Natural killer cell treated with Interleukin-12 subunit alpha and Interleukin-12 subunit beta and Interleukin-15 and Interleukin-18, amount 100 ng/mL, for 72 hours (primary cell): ENCODE measurements at places on chromosomes 4 and X.

DNA sequence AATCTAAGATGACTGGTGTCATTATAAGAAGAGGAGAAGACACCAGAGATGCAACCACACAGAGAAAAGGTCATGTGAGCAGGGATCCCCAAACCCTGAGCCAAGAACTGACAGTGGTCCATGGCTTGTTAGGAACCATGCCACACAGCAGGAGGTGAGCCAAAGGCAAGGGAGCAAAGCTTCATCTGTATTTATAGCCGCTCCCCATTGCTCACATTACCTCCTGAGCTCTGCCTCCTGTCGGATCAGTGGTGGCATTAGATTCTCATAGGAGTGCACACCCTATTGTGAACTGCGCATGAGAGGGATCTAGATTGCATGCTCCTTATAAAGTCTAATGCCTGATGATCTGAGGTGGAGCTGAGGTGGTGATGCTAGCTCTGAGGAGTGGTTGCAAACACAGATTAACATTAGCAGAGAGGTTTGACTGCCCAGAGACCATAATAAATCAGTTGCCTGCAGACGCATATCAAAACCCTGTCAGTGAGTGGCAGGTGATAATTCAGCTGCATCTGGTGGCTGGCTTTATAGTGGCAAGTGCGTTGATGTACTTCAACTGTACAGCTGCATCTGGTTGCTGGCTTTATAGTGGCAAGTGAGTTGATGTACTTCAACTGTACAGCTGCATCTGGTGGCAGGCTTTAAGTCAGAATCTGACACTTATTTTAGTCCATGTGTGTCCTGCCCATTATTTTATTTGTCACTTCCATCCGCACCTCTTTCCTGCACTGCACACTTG is 19.8 kb upstream of the CXCL2 start:
- no peak for DNase-seq

DNA sequence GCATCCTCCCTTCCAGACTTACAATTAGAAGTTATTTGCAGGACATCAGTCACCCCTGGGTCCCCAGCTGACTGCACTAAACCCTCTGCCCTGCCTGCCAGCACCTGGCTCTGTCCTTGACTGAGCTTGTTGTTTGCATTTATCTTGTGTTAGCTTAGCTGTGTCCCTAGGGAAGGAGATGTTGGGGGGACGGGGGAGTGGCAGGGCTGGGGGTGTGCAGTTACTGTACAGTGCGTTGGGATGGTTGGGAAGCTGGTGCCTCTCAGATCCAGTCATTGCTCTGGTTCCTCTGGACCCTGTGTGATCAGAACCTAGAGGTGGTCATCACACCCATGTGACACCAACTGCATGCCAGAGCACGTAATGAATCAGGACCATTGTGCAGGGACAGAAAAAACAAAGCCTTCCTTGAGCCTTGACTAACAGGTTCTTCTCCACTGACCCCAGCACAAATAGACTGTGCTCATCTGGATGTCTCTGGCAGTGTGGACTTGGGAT is 32.7 kb upstream of the PROM1 start:
- DNase-seq, result no peak

GRCh38 chrX:107565931-107566603 is 62.2 kb upstream of the PRPS1 start:
- DNase-seq, result no peak

DNA sequence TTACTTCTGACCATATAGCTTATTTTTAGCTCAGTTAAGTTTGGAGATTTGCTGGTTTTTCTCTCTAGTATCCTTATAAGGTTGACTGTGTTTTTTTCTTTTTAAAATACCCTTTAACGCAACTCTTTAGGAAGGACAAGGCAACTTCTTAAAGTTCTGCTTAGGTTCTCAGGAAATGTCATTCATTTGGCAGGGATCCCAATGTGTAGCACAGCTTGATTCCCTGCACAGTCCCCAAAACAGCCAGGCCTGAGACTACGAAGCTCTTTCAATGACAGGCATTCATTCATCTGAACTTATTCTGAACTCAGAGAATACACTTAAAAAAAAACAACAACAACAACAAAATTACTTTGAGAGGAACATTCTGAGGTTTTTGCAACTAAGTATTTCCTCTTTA is 1765.8 kb downstream of the PCDH7 start:
- DNase-seq, result no peak

DNA sequence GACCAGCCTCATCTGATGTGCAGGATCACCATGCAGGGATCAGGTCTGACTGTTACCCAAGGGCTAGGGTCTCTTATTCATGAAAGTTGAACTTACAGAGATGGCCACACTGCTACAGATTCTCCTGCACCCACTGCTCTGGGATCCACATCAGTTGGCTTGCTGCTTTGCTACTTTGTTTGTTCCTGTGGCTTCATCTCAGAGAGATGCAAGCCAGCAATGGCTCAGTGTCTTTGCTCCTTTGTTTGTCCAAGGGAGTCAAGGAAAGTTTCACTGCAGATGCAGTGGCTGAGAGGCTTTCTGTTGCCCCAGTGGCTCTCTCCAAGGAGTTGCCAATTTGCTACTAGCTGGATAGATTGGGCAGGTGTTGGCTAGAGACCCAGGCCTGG is 70.3 kb upstream of the UGT2B7 start:
- no peak for DNase-seq
